ENCODE measurements at places on chromosomes 12 and 14.

- DNase-seq: no peak
Measured at GRCh38 chr14:93493054-93493453, 62.3 kb downstream of the UNC79 start.

DNA sequence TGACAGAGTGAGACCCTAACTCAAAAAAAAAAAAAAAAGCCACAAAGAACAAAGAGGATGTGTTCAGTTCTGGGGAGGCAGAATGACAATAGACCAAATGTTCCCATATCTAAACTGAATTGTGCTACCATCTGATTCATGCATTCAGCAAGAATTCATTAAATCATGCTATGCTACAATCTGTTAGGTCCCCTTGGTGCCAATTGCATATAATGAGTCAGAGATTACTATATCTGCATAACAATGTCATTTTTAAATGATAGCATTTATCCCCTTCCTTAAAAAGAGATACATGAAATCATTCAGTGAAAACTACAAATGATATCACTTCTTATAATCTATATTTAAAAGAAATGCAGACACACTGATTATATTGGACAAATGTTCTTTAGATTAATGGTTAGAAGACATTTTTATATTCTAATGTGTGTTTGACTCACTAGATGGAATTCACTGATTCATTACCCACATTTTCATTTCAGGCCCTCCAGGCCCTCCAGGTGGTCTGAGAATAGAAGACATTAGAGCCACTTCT, 207.6 kb upstream of the PDZRN4 start:
- DNase-seq: no peak

DNA sequence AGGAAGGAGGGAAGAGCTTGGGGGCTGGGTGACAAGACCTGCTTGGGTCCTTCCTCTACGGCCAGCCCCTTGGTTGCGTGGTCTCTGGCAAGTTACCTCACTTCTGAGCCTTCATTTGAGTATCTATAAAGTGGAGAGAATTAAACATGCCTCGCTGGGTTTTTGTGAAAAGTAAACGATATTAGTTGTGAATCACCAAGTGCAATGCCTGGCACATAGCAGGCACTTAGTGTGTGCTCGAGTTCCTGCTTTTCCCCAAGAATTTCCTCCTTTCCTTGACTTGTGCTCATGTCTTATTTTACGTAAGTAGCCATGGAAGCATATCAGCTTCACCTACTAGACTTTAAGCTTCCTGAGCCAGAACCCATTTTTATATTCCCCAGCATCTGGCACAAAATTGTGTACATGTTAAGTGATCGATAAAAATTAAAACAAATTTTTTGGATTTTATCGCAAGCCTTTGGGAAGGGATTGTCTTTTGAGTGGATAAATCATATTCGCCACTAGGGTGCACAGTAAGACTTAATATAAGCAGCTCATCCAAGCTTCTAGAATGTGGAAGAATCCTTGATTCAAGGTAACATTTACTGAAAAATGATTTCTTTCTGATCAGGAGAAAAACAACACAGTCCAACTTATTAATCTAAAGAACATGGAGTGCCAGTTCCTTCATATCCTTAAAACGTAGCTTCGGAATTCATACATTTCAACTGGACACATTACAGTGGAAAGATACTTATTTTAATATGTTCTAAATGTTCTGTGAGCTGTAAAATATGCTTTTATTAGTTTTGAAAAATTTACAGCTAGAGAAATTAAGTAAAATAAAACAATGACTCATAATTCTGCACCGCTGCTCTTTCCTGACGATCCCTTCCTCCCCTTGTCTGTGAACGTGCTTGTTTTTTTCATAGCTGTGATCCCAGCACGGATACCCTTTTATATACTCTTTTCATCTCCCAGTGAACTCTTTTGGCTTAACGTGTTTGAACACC, 62.0 kb downstream of the SLC25A47 start:
- peak; percentile 66 for DNase-seq

- DNase-seq: no peak
Measured at GRCh38 chr14:61145903-61146481, 135.1 kb downstream of the TMEM30B start.

GRCh38 chr12:132238488-132238854, 90.9 kb downstream of the GALNT9 start:
- no peak for DNase-seq

DNA sequence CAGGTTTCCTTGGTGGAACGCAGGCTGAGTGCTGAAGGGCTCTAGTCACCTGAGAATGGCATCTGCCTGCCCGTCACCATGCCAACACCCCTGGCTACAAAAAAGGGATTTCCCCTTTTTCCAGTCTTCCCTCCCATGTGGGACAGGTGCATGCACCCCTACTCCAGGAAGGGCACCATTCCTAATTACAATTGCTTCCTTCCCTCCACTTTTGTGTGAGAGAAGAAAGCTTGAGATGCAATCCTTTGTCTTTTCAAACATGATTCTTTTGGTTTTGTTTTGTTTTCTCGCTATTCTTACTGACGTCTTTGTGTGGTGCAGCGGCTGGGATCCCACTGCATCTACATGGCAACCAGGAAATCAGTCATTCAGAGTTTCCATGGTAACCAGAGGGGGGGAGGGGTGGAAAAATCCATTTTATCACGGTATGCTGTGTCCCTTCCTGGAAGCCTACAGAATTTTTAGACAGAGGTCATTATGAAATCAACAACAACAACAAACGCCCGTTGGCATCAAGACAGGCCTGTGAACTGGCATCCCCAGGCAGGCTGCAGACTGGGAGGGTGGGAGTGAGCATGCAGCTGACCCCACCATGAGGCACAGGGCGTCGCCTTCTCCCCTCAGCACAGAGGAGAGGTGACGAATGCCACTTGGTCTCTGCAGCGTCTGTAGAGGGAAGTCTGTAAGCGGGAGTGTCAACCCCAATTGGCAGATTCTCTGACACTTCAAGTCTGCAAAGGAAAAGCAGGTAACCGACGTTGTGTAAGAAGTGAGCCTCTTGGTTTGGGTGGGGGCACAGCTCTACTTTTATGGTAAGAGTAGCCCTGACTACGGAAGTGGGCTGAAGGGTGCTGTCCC, 13.6 kb upstream of the GNG2 start:
- DNase-seq: peak; percentile 24

DNA sequence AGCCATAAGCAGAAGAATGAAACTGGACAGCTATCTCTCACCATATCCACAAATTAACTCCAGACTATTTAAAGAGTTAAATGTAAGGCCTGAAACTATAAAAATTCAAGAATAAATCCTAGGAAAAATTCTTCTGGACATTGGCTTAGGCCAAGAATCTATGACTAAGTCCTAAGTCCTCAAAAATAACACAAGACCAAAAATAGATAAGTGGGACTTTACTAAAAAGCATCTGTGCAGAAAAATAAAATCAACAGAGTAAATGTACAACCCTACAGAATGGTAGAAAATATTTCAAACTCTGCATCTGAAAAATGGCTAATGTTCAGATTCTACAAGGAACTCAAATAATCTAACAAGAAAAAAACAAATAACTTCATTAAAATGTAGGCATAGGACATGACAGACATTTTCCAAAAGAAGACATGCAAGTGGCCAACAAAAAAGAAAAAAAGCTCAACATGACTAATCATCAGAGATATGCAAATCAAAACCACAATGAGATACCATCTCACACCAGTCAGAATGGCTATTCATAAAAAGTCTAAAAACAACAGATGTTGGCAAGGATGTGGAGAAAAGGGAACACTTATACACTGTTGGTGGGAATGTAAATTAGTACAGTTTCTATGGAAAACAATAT, 61.0 kb upstream of the PPFIA2 start:
- no peak for DNase-seq

GRCh38 chr12:56948457-56948777, 9.0 kb downstream of the RDH16 start:
- DNase-seq: no peak

GRCh38 chr12:40224439-40225291, at the start of gene LRRK2:
TSS of gene LRRK2 (plus strand) at chr12:40224997. CDS start at chr12:40225132, 135 bp downstream.
- DNase-seq: peak; percentile 54

GRCh38 chr12:116662612-116663144, 75.2 kb downstream of the SPRING1 start:
- DNase-seq: peak; percentile 9

DNA sequence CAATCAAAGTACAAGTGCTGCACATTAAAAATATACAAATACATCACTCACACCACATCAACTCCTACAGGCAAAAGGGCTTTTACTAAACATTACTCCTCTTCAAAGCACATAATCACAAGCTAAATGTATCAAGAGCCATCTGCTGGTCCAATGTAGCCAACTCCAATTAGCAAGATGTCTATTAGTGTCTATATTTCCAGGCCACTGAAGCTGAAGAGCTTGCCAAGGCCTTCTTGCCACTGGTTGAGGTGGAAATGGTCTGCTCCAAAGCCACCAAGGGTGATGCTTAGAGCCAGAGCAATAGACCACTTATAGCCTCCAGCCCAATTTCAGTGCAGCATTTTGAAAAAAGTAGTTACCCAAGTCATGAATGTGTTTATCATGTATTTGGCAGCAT, 54.4 kb downstream of the RASSF9 start:
- no peak for DNase-seq

GRCh38 chr14:64636980-64637429, 67.2 kb upstream of the PLEKHG3 start:
- DNase-seq: no peak

DNA sequence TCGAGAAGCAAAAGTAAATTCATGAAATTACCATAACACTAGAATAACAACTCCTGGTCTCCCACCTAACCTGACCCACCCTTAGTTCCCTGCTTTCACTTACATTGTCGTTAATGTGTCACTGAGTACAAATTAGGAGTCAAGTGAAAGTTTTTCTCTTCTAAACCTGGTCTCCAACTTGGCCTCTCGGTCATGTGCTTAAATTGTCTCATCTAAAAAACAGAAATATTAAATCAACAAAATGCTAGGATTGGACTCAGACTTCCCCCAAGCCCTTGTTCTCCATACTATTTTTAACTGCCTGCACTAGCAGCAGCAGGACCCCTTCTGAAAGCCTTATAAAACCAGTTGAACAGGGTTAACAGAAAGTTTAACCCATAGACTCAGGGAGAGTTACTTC, 1.8 kb upstream of the BTG1 start:
- no peak for DNase-seq

GRCh38 chr12:53067993-53068770, 11.0 kb downstream of the SPRYD3 start:
- no peak for DNase-seq

- DNase-seq: no peak
Measured at GRCh38 chr12:91861554-91861953, 284.1 kb downstream of the BTG1 start.

DNA sequence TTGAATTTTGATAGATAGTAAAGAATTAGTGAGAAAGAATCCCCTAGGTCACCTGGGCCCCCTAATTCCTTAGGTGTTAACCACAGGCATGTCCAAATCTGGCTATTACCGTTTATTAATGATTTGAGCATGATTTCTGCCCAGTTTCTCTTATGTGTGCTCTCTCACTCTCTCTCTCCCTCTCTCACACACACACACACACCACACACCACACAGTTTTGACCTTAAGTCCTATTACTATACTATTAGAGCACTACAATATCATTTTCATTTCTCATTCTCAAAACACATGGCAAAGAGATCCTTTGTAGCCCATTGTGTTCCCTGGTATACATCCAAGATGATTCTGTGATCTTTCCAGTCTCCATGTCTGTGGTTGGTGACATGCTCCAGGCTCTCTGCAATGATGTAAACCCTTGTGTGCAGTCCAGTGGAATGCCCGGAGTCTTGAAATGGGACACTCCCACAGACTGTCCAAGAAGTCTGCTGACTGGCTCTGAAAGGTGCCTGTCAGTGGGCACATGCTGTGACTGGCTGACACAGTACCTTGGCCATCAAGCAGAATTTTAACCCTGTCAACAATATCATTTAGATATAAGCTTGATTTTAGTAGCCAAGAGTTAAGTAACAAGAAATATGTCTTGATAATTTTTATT, 96.2 kb downstream of the FIGNL2 start:
- DNase-seq: peak; percentile 80

DNA sequence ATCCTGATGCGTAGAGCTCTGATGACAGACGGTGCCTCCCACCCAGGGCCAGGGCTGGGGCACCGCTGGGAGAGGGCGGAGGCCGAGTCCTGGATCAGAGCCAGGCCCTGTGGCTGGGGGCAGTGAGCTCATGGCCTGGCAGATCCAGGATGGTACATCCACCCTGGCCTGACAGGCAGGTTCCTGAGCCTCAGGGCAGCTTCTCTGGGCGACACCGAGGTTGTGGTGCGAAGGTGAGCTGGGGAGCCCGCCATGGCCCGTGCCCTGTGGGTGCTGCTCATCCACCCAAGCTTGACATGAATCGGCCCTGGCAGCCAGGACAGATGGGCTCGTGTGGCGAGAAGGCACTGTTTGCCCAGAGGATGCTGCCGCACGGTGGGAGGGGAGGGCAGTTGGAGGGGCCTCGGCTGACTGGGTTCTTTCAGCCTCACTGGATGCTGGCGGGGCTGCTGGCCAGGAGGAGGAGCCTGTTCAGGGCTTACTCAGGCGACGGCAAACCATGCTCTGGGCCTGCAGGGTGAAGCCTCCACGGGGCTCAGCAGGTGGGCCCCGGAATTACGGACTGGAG, 16.6 kb downstream of the LRTM2 start:
- DNase-seq: peak; percentile 72

DNA sequence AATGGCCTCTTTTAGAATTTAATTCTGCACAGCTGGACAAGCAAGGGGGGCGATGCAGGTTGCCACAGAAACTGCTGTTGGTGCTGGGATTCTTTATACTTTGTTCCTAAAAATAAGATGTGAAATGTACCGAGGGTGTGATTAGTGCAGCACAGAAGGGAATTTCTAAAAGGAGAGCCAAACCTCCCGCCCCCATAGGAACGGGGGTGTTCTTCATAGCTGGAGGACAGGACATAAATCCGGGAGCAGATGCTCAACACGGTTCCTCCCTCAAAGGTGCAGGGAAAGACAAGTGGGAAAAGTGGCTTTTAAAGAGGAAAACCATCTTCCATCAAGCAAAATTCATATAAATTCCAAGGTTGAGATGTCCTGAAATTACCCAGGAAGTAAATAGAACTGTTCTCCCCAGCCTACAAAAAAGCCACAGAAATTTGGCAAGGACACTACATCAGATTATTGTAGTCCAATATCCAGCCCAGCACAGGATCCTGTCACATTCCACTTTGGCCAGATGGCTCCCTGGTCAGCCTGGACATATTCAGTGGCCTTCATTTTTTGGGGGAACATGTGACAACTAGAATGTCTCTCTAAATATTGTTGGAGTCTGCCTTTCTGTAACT, 51.4 kb upstream of the TMX1 start:
- no peak for DNase-seq

DNA sequence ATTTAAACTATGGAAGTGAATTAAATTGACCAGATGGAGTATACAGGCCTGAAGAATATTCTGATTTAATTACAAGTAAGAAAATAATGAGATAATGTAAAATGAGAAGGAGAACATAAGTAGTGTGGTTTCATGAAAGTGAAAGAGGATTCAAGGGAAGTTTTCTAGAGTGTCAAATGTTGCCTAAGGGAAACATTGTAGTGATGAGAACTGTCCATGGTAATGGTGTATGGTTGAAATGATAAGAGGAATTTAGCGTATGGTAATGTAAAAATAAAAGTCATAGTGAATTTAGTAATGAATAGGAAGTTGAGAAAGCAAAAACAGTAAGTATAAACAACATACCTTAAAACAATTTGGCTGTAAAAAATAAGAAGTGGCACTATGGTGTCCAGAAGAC, 1954.6 kb upstream of the FLRT2 start:
- DNase-seq: no peak
